AG08395 (cell line): ENCODE measurements at places on chromosomes 7 and 10.

GRCh38 chr10:78437998-78438906 lies 404.6 kb downstream of the RPS24 start:
- DNase-seq, result no peak

DNA sequence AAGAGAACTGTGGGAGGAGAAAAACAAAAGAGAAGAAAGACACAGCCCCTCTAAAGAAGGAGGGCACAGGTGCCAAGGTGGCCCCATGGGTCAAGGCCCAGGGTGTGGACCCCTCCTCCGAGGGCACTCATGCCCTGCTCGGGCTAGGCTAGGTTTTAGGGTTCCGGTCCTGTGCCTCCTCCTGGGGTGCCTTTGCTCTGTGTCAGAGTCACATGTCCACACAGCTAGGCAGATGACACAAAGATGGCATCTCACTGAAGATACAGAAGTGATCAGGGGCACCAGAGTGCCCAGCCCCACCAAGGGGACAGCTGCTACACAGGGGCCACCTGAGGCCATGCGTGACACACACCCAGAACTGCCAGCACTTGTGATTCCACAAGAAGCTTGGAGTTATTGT lies 116.4 kb upstream of the PPIF start:
- no peak for DNase-seq

GRCh38 chr7:94450044-94450697 lies 55.5 kb downstream of the COL1A2 start:
- DNase-seq, result no peak

DNA sequence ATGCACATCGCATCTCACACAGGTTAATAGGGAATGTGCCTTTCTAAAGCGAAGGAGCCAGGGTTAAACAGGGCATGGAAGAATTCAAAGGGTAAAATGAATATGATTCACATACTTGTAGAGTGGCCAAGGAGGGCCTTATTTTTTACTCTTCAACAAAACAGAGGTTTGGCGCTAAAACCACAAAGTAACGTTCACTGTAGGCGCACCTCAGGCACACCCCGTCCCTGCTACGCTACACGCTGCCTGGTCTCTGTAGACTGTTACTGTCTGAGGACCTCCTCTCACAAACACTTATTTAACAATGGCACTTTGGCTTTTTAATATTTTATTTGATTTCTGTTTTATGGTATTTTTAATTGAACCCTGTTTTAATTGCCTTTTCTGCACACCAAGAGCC lies 462.1 kb upstream of the GALNT17 start:
- DNase-seq, result no peak

- DNase-seq, result no peak
Measured at GRCh38 chr10:77159538-77160110, 478.0 kb downstream of the KCNMA1 start.
